ENCODE measurements at places on chromosomes 1 and 21.
A peak's percentile ranks its signal among the peaks of the same experiment; 100 is the strongest.

- DNase-seq: no peak
These were observed 44.3 kb downstream of the ARHGAP29 start for GRCh38 chr1:94193128-94193527.

DNA sequence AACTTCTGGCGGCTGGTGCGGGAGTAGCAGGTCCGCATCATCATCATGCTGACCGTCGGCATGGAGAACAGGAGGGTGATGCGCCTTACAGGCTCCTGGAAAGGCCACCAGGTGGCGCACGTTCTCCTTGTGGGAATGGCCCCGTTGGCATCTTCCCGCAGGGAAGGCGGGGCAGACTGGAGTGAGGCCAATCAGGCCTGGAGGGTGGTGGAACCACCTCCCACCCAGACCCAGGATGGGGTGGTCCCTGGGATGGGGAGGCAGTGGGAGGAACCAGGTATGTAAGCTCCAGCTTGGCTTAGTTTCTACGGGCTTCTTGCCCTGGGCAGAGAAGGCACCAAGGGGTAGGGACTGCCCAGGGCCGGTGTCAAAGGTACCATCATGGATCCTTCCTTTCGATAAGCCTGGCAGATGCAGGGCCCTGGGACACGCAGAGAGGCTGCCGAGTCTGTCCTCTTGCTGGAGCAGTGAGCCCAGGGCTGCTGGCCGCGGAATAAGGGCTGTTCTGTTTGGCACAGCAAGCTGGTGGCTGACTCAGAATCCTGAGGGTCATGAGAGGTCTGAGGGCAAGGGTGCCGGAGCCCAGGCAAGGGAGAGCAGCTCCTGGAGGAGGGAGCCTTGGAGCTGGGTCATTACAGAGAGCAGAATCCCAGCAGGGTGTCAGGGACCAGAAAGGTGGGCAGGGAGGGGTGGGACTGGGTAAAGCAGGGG lies 8.7 kb upstream of the LGR6 start:
- peak; percentile 70 for DNase-seq

DNA sequence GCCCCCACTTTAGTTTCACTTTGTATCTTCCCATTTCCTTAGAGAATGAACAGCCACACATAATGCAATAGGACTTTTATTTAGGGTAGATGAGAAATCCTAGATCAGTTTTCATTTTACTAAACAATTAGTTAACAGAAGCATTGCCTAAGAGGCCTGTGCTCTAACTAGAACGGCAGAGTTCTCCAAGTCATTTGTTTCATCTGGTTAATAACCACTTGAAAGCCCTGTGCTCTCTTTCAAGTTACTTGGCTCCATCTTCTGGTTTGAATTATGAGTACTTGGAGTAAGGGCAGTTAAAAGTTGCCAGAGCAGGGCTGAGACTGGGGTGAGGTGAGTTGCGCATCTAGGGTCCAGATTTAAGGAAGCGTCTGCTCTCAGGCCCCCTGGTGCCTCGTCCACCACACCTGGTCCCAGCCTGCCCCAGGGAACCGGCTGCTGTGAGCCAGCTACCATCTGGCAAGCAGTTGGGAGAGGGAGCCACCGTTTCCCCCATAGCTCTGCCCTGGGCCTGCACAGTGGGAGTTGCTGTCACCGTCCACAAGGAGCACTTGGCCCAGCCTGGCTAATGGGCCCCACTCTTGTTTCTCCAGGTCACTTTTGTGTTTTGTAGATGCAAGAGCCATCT lies 18.1 kb upstream of the SLC44A3 start:
- no peak for DNase-seq

GRCh38 chr1:6303397-6304012 lies 42.6 kb upstream of the GPR153 start:
- DNase-seq: no peak

GRCh38 chr1:225519166-225519863 lies 91.5 kb upstream of the LBR start:
- DNase-seq: no peak

GRCh38 chr1:225746361-225747179 lies 31.1 kb upstream of the SRP9 start:
- peak; percentile 83 for DNase-seq

- DNase-seq: no peak
These were observed at the start of gene LCE2A for GRCh38 chr1:152697701-152698600. TSS of gene LCE2A (plus strand) at chr1:152698345. CDS start at chr1:152698902, 557 bp downstream.

- DNase-seq: no peak
These were observed 34.3 kb downstream of the ZYG11A start for GRCh38 chr1:52876843-52877242.

DNA sequence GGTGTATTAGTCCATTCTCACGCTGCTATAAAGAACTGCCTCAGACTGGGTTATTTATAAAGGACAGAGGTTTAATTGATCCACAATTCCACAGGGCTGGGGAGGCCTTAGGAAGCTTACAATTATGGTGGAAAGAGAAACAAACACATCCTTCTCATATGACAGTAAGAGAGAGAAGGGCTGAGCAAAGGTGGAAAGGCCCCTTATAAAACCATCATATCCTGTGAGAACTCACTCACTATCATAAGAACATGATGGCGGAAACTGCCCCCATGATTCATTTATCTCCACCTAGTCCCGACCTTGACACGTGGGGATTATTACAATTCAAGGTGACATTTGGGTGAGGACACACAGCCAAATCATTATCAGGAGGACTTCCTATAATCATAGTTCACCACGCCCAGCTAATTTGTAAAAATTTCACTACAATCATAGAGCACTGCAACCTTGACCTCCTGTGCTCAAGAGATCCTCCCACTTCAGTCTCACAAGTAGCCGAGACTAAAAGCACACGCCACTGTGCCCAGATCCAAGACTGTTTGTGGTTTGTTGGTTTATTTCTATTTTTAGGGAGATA lies 164.9 kb downstream of the RERE start:
- no peak for DNase-seq

GRCh38 chr1:160548960-160549664 lies 26.1 kb upstream of the SLAMF6 start:
- DNase-seq: no peak

DNA sequence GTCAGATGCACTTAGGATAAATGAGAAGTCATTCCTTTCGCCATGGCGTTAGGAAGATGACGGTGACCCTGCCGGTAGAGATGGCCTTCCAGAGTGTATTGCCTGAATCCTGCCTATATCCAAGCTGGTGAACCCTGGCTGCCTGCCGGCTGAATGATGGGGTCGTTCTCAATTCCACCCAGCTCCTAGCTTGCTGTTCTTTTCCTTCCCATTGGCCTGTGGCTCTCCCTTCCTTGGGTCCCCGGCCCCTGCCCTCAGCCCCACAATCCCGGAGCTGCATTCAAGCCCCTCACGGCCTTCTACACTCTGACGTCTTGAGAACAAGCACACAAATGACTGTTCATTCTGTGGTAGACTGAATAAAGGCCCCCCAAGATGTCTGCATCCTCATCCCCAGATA lies 28.2 kb upstream of the ZBTB21 start:
- DNase-seq: no peak

DNA sequence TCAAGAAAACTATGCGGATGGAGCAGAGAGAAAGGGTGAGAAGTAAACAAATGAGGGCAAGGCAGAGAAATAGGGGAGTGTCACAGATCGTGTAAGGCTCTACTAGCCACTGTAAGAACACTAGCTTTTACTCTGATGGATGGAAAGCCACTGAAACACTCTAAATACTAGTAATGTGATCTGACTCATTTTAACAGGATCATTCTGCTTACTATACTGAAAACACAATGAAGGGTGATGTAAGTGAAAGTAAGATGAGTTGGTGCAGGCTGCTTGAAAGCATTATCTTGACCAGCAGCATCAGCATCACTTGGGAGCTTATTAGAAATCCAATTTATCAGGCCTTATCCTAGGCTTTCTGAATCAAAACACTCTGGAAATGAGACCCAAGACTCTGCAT lies 32.7 kb downstream of the TUT4 start:
- no peak for DNase-seq
